RWPE2 (cell line): ENCODE measurements at places on chromosomes 5 and 9.

GRCh38 chr9:122332083-122332482 lies 38.7 kb upstream of the PTGS1 start:
- DNase-seq = no peak

DNA sequence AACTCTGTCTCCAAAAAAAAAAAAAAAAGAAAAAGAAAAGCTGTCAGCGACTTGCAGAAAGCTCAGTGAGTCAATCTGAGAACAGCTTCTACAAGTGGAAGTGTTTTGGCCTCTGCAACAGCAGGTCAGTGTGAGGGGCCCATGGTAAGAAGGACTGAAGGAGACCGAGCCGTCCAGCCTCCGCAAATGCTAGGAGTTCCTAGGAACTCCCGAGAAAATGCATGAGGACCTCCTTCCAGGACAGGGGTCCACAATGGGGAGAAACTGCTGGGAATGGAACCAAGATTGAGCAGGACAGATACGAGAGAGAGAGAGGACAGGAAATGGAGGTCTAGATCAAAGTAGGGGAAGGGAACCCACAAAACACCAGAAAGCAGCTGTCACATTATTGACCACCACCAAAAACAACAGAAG lies 180.5 kb downstream of the CRB2 start:
- no peak for DNase-seq

DNA sequence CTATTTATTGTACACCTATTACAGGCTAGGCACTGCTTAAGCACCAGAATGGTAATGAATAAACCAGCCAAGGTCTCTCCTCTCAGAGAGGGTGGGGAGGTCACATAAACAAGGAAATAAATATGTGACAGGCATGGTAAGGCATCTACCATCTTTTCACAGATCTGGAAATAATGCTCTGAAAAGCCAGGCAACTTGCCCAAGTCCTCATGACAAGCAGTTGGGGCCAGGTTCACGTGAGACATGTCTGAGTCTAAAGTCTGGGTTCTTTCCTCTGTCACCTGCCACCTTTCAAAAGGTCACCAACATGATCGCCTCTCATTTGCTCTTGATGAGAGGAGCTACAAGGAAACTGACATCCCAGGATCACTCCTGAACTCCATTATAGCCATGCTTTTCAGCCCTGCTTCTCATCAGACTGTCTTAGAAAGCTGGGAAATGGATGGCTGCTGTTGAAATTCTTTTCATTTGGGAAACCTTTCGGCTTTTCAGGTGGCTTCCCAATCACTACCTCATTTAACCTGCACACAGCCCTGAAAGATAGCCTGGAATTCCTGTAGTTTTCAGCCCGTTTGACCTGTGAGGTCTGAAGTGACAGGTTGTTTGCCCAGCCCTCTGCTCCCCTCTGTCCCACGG lies 123.1 kb downstream of the CRB2 start:
- no peak for DNase-seq

DNA sequence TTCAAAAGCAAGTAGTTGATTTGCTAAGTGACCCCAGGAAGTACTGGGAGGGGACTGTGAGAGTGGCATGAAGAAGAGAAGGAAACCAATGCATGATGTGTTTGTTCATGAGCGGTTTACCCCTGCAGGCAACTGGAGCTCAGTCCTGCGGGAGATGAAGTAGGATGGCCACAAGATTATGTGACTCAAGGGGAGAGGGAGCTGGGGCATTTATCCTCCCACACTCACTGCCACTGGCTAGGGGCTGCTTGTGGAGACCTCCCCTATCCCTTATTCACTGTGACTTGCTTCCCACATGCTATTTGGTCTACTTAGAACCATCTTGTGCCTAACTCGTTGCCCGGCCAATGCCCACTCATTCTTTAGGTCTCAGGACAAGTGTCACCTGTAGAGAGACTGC lies 60.6 kb upstream of the TRIO start:
- DNase-seq = no peak

GRCh38 chr5:127563136-127563535 lies 45.7 kb downstream of the PRRC1 start:
- no peak for DNase-seq

DNA sequence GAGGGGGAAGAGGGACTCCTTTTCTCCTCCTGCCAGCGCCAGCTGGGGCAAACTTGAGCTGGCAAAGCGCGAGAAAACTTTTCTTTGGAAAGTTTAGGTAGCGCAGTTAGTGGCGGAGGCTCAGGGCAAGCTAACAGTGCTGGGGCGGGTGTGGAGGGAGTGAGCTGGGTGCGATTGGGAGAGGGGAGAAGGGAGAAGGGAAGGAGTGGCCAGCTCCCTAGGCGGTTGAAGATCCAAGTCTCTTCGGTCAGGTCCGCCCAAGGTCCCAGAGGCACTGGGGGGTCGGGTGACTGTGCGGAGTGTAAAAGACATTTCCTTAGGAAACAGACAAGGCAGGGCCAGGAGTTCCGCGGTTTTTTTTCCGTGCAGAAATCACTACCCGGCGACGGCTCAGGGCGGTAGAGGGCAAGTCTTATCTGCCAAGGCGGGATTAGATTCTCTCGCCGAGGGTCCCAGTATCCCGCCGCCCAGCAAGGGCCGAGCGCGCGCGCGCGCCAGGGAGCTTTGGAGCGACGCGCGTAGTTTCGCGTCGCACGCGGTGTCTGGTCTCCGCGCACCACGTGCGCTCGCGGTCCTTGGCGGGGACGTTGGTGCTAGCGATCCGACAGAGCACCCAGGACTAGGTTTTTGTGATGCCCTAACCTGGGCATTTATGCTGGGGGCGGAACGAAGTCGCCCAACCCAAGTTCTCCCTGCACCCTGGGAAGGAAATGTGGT lies 33.6 kb upstream of the NFIB start:
- peak; percentile 66 for DNase-seq

DNA sequence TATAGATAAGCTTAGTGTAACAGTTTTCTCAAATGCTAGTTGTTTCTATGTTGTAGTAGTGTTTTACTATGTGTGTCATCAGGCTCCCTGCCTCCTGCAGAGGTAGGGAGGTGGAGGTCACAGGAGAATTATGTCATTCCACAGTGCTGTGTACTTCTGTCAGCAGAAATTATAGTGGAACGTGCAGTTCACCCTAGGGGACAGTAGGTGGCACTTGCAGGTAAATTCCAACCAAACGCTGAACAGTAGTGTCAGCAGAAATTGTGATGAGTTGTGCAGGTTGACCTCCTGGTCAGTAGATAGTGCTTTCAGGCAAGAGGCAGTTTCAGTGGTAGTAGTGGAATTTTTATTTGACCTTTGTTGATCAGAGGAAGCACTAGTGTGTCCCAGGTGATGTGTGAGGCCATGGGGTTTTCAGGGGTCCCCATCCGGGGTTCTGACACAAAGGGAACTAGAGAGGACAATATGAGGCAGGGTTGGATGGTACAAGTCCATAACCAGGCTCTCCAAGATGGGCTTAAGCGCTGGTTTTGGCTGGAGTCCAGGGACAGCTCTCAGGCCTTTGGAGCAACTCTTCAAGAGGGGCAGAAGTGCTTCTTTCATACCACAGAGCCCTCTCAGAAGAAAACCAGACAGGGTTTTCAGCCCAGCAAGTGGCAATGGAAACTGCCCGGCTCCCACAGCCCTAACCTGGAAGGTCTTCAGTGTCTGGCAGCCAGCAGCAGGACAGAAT lies 402.9 kb downstream of the CYLC2 start:
- no peak for DNase-seq

DNA sequence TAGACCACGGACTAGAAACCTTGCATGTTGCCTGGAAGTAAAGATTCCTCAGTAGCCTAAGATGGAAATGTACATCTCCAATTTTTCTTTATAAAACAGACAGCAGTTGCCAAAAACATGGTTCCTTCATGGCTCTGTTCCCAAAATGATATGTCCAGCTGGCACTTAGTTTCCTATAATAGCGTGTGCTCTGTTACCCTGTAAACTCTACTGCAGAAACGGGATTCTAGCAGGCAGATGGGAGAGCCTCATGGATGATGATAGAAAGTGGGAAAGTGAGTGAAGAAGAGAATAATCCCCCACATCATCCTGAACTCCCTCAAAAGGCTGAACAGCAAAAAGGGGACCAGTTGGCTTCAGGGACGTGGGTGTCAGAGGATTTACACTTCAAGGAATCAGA lies 118.2 kb downstream of the FRMD3 start:
- DNase-seq = no peak

- DNase-seq = no peak
Observed at GRCh38 chr5:114325541-114325940, 36.3 kb upstream of the KCNN2 start.

DNA sequence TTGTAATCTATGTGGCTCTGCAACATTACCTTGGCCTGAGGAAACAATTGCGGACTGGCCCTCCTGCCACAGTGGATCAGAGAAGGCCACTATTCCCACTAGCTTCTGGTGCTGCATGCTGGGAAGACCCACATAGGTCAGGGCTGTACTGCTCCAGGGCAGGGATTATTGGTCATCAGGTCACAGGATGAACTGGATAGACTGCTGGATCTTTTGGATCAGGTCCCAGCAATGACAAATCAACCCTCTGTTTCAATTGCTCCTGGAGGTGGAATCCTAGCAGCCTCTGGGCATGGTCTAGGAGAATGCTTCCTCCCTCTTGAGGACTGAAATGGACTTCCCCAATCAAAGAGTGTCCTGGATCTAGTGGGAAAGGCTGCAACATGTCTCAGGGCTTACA lies 66.7 kb upstream of the PHF24 start:
- no peak for DNase-seq

- DNase-seq = no peak
Observed at GRCh38 chr9:115673599-115673998, 480.0 kb upstream of the PAPPA start.

- DNase-seq = no peak
Observed at GRCh38 chr9:18985464-18985951, 47.5 kb downstream of the SAXO1 start.

DNA sequence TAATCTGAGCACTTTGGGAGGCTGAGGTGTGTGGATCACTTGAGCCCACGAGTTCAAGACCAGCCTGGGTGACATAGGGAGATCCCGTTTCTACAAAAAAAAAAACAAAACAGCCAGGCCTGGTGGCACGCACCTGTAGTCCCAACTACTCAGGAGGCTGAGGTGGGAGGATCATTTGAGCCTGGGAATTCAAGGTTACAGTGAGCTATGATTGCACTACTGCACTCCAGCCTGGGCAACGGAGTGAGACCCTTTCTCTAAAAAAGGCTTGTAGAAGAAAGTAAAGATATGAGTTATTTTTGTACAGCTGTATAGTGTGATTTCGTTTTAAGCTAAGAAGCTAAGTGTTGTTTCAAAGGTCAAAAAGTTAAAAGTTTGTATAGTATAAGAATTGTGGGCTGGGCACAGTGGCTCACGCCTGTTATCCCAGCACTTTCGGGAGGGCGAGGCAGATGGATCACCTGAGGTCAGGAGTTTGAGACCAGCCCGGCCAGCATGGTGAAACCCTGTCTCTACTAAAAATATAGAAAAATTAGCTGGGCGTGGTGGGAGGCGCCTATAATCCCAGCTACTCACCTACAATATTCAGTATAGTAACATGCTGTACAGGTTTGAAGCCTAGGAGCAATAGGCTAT lies 18.8 kb downstream of the UBE2R2 start:
- no peak for DNase-seq

- DNase-seq = no peak
Observed at GRCh38 chr9:129432297-129433154, 188.4 kb downstream of the C9orf50 start.

GRCh38 chr5:37015795-37016666 lies 139.5 kb downstream of the NIPBL start:
- no peak for DNase-seq

DNA sequence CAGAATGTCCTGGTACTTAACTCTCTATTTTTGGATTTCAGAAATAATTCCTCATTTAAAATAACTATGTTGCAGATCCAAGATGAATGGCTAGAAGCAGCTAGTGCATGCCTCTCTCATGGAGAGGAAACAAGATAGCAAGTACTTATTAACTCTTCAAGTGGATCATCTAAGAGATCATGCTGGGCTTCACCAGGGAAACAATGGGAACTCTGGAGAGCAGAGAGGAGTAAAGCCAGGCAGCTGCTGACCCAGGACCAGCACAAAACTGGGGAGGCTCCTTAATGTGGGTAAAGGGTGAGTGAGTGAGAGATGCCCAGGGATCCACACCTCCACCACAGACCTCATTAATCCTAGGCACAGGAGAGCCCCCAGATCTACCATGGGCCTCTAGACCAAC lies 897.8 kb upstream of the ACO1 start:
- DNase-seq = no peak

DNA sequence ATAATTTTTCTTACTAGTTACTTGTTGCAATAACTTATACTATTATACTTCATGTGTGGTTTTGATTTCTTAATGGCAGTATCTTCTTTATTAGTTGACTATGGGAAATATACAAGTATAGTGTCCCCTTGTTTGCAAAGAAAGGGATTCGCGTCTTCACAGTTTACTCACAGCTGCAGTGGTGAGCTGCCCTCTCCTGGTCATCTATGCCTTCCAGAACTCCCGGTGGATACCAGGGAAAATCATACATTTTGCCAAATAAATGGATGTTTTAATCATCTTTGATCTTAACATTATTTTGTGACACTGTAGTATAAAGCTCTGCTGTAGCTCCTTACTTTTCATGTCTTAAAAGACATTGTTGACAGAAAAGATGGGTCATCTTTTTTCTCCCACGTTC lies 142.0 kb downstream of the ZCCHC7 start:
- DNase-seq = no peak

- DNase-seq = peak; percentile 41
Observed at GRCh38 chr5:60077292-60077691, 183.8 kb upstream of the PDE4D start.

DNA sequence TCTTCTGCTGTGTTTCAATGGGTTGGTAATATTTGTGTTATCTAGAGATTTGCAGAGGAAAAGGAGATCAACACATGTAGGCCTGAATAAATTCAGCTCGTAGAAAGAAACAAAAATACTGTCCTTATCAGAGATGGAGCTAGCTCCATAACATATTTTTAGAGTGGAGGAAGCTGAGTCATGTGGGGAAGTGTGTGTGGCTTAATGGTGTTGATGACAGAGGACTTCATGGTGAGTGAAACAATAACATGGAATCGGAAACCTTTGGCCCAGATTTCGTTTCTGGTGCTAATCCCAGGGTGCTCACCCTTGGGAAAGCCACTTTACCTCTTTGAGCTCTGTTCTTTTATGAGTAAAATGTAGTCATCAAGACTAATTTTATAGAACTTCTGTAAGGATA lies 825.0 kb downstream of the TLR4 start:
- no peak for DNase-seq

- peak; percentile 45 for DNase-seq
Observed at GRCh38 chr5:139839232-139839815, 43.7 kb downstream of the PSD2 start.
